Endodermal cell (in vitro differentiated cells): ENCODE measurements at places on chromosomes 13 and 19. TPM values are rescaled to one million over a fixed set of nuclear protein-coding genes. Genes with fewer than 3 reads are reported as not detected.

DNA sequence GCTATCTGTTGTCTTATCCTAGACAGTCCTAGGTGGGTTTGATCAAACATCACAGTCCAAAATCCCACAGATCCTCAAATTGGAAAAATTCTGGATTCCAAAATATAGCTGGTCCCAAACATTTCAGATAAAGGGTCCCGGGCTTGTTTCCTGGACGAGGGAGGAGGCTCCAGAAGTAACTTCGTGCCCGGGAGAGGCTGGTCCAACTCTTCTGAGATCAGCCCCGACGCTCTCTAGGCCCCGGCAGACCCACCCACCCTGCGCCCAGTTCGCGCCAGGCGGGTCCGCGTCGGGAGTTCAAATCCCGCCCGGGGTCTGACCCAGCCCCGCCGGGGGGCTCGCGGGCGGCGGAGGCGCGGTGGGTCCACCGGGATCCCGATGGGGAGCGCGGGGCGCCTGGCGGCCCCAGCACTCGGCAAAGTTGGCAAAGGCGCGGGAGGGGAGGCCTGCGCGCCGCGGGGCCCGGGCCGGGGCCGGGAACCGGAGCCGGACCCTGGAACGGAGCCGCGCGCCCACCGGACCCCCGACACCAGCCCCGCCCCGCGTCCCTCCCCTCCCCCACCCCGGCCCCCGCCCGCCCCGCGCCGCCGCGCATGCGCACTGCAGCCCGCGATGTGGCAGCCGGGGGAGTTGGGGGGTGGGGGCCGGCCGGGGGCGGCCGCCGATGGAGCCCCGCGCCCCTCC lies 513 bp downstream of the MIER2 start:
- DNase-seq: peak; percentile 75

DNA sequence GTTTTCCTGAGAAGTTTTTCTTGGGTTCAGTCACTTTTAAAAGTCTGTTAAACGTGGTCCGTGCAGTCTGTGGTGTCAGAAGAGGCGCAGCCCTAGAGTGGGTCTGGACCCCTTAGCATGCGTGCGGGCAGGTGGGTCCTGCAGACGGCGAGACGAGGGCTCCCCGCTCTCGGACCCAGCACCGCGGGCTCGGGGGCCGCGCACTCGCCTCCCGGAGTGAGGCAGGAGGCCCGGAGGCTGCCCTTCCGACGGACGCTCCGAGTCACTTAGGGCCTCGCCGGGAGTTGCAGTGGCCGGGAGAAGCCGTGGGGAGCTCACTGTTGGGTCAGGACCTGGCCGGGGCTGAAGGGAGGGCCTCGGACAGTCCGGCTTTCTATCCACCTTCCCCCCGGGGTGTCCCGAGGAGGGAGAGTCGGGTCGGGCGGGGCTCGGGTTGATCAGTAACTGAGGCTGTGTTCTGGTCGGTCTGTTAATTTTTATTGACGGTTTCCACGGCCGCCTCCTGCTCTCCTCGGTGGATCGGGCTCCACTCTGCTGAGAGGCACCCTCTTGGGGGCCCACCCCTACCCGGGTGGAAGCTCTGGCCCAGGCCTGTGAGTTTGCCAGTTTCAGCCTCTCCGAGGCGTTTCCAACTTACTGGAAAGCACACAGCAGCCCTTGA lies 1.3 kb downstream of the PTBP1 start:
- DNase-seq: peak; percentile 57

- no peak for DNase-seq
Observed at GRCh38 chr13:50276550-50276949, 261.3 kb downstream of the KCNRG start.

GRCh38 chr19:41744850-41745249 lies 10.5 kb upstream of the CEACAM6 start:
- no peak for DNase-seq

- peak; percentile 23 for DNase-seq
Observed at GRCh38 chr13:112451512-112452379, 75.6 kb downstream of the SPACA7 start.

DNA sequence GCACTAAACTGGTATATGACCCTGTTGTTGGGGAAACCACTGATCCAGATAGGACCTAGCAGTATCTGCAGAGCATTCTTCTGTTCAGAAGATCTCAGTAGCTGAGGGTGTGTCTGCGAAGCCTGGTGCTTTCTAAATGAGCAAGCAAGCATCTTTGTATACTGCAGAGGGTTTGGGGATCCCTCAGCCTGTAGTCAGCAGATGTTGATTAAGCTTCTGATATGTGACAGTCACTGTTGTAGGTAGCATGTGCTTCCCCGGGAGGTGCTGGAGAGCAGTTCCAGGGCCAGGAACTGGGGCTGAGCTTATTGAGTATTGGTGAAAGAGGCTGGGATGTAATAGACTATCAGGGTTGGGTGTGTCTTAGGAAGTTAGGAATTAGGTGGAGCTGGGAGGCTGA lies 1.5 kb downstream of the SCAF1 start:
- no peak for DNase-seq

- peak; percentile 100 for DNase-seq
Observed at GRCh38 chr19:47790398-47790814, 11.9 kb downstream of the SELENOW start.

GRCh38 chr13:98951266-98951665 lies 26.6 kb downstream of the DOCK9 start:
- no peak for DNase-seq

- no peak for DNase-seq
Observed at GRCh38 chr13:83622422-83622784, 259.9 kb downstream of the SLITRK1 start.

- peak; percentile 53 for DNase-seq
Observed at GRCh38 chr19:12936582-12936981, 1.8 kb upstream of the CALR start.

- peak; percentile 93 for DNase-seq
Observed at GRCh38 chr19:33047422-33047821, 17.3 kb downstream of the RHPN2 start.

DNA sequence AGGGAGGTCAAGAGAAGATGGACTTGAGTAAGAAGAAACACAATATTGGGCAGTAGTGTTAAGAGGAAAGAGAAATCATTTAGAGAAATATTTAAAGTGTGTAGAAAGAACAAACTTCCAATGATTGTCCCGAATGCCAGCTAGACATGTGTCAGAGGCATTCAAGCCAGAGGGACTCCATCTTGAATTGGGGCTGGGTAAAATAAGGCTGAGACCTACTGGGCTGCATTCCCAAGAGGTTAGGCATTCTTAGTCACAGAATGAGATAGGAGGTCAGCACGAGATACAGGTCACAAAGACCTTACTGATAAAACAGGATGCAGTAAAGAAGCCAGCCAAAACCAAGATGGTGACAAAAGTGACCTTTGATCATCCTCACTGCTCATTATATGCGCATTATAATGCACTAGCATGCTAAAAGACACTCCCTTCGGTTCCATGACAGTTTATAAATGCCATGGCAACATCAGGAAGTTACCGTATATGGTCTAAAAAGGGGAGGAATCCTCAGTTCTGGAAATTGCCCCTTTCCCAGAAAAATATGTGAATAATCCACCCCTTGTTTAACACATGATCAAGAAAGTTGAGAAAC lies 127.0 kb upstream of the IPO5 start:
- DNase-seq: no peak

DNA sequence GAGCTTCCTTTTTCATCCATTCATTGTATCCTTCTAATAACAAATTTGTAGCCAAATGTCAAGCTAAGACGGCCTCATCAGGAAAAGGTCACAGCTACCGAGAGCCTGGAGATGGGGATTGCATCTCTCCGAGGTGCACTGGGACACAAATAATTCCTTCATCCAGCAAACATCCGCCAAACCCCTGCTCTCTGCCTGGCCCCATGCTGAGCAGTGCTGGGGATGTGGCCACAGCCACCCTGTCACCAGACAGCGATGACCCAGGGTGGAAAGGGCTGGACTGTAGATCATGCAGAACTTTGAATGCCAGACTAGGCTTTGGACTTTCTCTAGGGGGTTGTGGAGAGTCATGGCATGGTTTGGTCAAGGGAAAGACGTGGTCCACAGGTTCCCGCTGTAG lies 1.9 kb downstream of the TOMM40 start:
- no peak for DNase-seq

- DNase-seq: peak; percentile 69
Observed at GRCh38 chr13:36998624-36999041, 507 bp downstream of the ALG5 start.

GRCh38 chr19:47618771-47619170 lies 9.8 kb downstream of the BICRA start:
- no peak for DNase-seq

DNA sequence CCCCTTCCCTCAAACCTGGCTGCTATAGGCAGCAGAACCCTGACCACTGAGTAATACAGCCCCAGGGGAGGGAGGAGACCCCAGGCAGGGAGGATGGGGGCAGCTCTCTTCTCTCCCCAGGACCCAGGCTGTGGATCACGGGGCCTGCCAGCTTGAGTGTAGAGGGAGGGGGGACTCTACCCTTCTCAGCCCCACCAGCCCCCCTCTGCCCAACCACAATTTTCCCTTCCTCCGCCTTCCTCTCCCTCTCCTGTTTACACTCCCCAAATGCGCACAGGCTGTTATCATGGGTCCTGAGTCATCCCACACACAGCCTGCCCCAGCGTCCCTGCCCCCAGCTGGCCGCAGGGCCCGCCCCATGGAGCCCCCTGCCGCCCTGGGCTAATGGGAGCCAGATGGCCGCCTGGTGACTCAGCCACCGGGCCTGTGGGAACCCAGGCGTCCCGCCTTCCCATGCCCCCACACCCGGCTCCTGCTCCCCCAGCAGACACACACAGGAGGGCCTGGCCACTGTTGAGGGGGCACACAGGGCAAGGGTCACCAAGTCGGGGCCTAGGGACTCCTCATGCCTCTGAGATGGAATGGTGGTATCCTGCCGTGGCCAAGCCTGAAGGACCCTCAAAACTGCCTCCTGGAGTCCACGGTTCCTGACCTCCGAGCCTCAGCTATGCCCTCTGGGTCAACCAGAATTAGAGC lies 13.6 kb downstream of the CCDC97 start:
- DNase-seq: peak; percentile 93

- no peak for DNase-seq
Observed at GRCh38 chr19:41083516-41083915, 4.7 kb upstream of the CYP2A13 start.

DNA sequence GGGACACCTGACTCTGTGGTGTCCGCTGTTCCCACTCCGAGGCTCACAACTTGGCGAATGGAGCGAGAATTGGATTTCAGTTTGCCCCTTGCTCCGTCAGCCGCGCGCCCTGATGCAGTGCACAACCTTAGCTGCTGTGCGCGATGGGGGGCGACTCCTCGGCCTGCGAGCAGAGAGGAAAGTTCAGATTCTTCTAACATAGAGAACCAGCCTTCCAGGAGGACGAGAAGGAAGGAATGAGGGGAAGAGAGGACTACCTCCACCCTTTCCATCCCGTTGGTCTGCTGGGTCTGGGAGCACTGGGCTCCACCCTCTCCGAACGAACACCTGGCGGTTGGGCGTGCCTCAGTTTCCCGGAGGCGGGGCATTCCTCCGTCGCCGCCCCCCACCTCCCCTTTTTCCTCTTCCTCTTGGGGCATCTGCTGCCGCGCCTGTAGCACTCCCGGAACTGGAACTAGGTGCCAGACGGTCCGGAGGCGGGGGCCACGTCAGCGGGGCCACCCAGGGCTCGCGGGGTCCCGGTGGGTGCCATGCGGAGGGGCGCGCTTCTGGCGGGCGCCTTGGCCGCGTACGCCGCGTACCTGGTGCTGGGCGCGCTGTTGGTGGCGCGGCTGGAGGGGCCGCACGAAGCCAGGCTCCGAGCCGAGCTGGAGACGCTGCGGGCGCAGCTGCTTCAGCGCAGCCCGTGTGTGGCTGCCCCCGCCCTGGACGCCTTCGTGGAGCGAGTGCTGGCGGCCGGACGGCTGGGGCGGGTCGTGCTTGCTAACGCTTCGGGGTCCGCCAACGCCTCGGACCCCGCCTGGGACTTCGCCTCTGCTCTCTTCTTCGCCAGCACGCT lies at the start of gene KCNK6:
KCNK6 (plus strand) TSS at position 425 of the 838 bp plus-strand sequence; CDS start at position 531, 106 bp downstream.
- DNase-seq: peak; percentile 79

GRCh38 chr13:24090049-24090448 lies 70.5 kb upstream of the SPATA13 start:
- no peak for DNase-seq

GRCh38 chr13:34822650-34823049 lies 119.4 kb upstream of the NBEA start:
- no peak for DNase-seq

GRCh38 chr19:37655301-37655688 lies at the start of gene ZFP30:
TSS of gene ZFP30 (minus strand) at chr19:37655465. CDS start at chr19:37647822, 7,643 bp downstream.
- peak; percentile 93 for DNase-seq

The PDS5B gene
- 51.4 and 57.1 TPM in 2 replicates for total RNA-seq

The PTGIR gene
- total RNA-seq: not detected in 2 replicates

The FBXO27 gene
- 12.5 and 12.6 TPM in 2 replicates for total RNA-seq

The TIMM29 gene
- 16.4 to 27.9 TPM (median 26.8 TPM) in 3 replicates for total RNA-seq

The CHAF1A gene
- 70.7 TPM in 2 replicates for total RNA-seq

The CCDC9 gene
- total RNA-seq: 45.4 to 62.1 TPM (median 46.2 TPM) in 3 replicates

The RNF225 gene
- 0.38 to 0.82 TPM (median 0.80 TPM) in 3 replicates for total RNA-seq

The COX7A1 gene
- total RNA-seq: 1.6 and 2.4 TPM in 2 replicates

The ZNF491 gene
- total RNA-seq: 0.90 TPM in 2 replicates

The ZNF43 gene
- 45.1 to 72.7 TPM (median 69.6 TPM) in 3 replicates for total RNA-seq

The ZNF296 gene
- total RNA-seq: 2.1 to 114 TPM (median 2.9 TPM) in 3 replicates

The METTL21C gene
- not detected in 3 replicates for total RNA-seq

The ZNF577 gene
- 22.3 and 25.8 TPM in 2 replicates for total RNA-seq

The SELENOV gene
- total RNA-seq: 5.9 to 15.3 TPM (median 14.6 TPM) in 3 replicates

The NDUFS7 gene
- total RNA-seq: 57.0 to 63.8 TPM (median 59.6 TPM) in 3 replicates
